Right lung (tissue), 10 donors: ENCODE measurements at places on chromosomes 6 and 20. TPM values are rescaled to one million over a fixed set of nuclear protein-coding genes. Genes with fewer than 3 reads are reported as not detected.

The TLDC2 gene
- 1.6 TPM for polyA plus RNA-seq

The TMEM74B gene
- 16.0 TPM for polyA plus RNA-seq

DNA sequence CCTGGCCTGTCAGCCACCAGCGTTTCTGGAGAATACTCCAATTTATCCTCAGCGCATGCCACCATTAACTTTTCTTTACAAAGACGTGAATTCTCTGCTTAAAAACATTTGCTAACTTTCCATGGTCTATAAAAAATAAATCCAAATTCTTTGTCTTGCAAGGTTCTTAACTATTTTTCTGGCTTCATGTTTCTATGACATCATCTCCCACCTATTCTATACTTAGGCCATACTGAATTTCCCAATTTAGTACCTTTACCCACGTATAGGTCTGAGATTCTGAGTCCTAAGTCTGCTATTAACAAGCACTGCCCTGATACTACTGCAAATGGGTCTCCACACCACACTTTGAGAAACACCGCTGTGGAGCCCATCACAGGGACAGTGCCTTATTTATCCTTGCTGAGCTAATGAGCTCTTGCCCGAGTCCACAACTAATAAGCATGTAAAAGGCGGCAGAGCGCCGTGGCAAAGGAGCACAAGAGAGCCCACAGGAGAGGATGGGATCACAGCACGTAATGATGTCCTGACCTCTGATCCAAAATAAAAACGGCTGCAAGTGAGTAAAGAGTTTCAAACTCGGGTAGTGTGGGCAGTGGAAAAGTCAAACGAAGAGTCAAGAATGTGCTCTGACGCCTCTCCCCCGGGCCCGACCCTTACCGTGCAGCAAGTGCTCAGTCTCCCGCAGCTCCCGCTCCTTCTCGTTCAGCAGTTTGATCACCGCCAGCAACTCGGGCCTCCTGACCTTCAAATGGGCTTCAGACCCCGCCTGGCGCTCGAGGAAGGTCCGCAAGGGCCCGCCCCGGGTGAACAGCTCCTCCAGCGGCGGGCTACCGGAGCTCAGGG is 519 bp downstream of the MTRF1L start:
- DNase-seq: peak; percentile 23

The PRICKLE4 gene
- polyA plus RNA-seq: 14.9 TPM

- no peak for DNase-seq
Measured at GRCh38 chr20:24436160-24436559, 33.3 kb upstream of the SYNDIG1 start.

- DNase-seq: no peak
Measured at GRCh38 chr6:66307490-66307889, 600.5 kb upstream of the EYS start.

The CLVS2 gene
- 0.07 TPM for polyA plus RNA-seq

- no peak for DNase-seq
Measured at GRCh38 chr6:25730907-25731306, 23.6 kb upstream of the SLC17A4 start.

The BCAS1 gene
- polyA plus RNA-seq: 0.54 TPM

- no peak for DNase-seq
Measured at GRCh38 chr6:139277161-139277560, 14.6 kb downstream of the TXLNB start.

GRCh38 chr6:34155471-34156300 is 9.8 kb upstream of the GRM4 start:
- DNase-seq: no peak

- no peak for DNase-seq
Measured at GRCh38 chr6:108200631-108201030, 34.8 kb downstream of the NR2E1 start.

DNA sequence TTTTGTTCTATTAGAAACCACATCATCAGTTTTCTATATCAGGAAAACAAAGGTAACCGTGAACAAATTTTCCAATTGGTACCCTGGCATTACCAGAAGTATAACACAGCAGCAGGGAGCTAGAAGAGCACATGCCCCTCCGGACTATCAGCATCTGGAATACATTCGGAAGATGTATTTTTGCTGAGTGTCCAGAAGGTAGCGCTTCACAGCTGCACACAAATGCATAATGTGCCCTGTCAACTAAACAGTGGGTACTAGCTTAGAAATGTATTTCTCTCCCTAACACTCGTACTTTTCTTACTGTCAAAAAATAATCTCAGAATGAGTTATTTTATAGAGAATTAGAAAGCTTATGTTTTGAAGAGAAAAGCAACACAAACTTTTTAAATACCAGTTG is 77.6 kb downstream of the HUS1B start:
- no peak for DNase-seq

DNA sequence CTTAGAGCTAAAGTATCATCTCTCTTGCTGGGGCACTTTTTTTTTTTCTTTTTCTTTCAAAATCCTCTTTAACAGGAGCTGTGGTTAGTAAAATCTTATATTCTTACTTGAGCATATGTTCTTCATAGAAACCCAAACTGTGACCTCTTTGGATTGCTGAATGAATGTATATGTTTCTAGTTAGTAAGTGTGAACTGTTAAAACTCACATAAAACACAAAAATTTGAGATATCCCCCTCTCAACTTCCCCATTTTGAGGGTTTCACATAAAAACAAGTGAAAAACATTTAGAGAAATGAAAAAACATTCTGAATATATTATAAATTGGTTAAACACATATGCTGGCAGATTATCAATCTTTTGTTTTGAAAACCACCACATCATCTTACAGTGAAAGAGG is 78.1 kb downstream of the INSM1 start:
- no peak for DNase-seq
